ENCODE measurements at places on chromosomes 6 and 20.
A peak's percentile ranks its signal among the peaks of the same experiment; 100 is the strongest.

DNA sequence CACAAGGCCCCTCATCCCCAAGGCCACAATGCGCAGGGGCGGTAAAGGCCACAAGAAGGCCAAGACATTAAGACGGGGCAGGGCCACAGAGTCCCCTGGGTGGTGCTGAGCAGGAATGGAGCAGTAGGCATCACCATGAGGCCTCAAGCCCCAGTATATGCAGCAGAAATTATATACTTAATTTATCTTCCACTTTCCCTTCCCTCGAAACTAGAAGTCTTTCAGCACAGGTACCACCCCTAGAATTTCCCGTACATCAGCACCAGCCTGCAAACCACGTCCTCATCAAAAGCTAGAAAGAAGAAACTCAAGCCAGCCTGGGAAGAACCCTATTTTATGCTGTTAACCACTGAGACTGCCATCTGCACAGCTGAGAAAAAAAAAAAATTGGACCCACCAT, 89.4 kb downstream of the PLG start:
- no peak for DNase-seq

DNA sequence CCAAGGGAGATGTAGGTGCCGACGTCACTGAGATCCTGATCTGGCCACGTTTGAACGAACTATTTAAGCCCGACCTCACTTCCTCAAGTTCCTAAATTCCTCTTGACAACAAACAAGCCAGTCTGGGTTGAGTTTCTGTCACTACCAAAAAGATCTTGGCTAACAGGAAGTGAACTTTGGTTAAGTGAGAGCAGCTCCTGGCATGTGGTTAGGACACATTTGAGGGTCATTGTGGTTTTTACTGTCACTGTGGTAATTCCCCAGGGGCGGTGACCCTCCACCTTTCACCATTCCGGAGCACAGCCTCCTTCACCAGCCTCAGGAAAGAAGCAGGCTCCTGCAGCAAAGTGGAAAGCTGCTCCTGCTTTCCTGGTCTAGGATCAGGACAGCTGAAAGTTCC, 43.1 kb upstream of the ZNF831 start:
- DNase-seq = peak; percentile 55

DNA sequence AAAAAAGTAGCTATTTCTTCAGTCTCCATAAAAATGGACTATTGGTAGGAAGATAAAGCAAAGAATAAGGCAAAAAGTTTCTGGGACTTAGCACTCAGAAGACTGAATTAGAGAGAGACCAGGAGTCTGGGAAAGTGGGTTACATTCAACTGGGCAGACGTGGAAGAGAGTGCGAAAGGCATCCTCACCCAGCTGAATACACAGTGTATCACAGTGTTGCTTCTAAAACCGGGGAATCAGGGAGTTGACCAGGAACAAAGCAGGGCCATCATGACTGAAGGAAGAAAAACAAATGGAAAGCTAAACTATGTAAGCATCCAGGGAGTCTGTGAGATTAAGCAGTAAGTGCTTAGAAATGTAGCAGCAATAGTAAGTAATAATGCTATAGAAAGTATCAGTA, 452.9 kb upstream of the MAN1A1 start:
- DNase-seq = no peak

- no peak for DNase-seq
These were observed 38.5 kb downstream of the EDN1 start for GRCh38 chr6:12328701-12329100.

- DNase-seq = no peak
These were observed 1379.2 kb upstream of the DEFB115 start for GRCh38 chr20:29878281-29878741.
